ENCODE measurements at places on chromosomes 11 and 22. TPM values are rescaled to one million over a fixed set of nuclear protein-coding genes. Genes with fewer than 3 reads are reported as not detected.

The SPTBN2 gene
- 6.0 TPM for polyA plus RNA-seq

The NTM gene
- 1.6 TPM for polyA plus RNA-seq

The PPP1CA gene
- 179 TPM for polyA plus RNA-seq

The MRGPRF gene
- 9.7 TPM for polyA plus RNA-seq

The CCDC89 gene
- not detected for polyA plus RNA-seq

The ZW10 gene
- polyA plus RNA-seq: 14.7 TPM

The ANGPTL5 gene
- not detected for polyA plus RNA-seq

The EIF4G2 gene
- 584 TPM for polyA plus RNA-seq

The HEPACAM gene
- not detected for polyA plus RNA-seq

The APOL5 gene
- polyA plus RNA-seq: not detected

The LRRC56 gene
- 3.4 TPM for polyA plus RNA-seq

The OOSP2 gene
- not detected for polyA plus RNA-seq

The TMEM121B gene
- polyA plus RNA-seq: 7.9 TPM

The PDGFB gene
- 8.6 TPM for polyA plus RNA-seq

The APOA5 gene
- not detected for polyA plus RNA-seq

The PTPRCAP gene
- 2.5 TPM for polyA plus RNA-seq

The UBTFL1 gene
- polyA plus RNA-seq: not detected

The TCN1 gene
- polyA plus RNA-seq: not detected
